ENCODE measurements at places on chromosomes 5 and 9. TPM values are rescaled to one million over a fixed set of nuclear protein-coding genes. Genes with fewer than 3 reads are reported as not detected.
A peak's percentile ranks its signal among the peaks of the same experiment; 100 is the strongest.

ORM1 gene
- total RNA-seq, result 397 TPM

CCL27 gene
- total RNA-seq, result not detected

TIMD4 gene
- total RNA-seq, result 0.28 TPM

FOXI1 gene
- not detected for total RNA-seq

ENHO gene
- 1.5 TPM for total RNA-seq

C5orf58 gene
- not detected for total RNA-seq

MBLAC2 gene
- 6.8 TPM for total RNA-seq

RASEF gene
- total RNA-seq, result 18.9 TPM

TMC1 gene
- total RNA-seq, result not detected

MORN5 gene
- total RNA-seq, result not detected

PCAT7 gene
- total RNA-seq, result 12.8 TPM

PNPLA7 gene
- 0.56 TPM for total RNA-seq

CTXN3 gene
- not detected for total RNA-seq

CDKN2B gene
- total RNA-seq, result 8.5 TPM

DNA sequence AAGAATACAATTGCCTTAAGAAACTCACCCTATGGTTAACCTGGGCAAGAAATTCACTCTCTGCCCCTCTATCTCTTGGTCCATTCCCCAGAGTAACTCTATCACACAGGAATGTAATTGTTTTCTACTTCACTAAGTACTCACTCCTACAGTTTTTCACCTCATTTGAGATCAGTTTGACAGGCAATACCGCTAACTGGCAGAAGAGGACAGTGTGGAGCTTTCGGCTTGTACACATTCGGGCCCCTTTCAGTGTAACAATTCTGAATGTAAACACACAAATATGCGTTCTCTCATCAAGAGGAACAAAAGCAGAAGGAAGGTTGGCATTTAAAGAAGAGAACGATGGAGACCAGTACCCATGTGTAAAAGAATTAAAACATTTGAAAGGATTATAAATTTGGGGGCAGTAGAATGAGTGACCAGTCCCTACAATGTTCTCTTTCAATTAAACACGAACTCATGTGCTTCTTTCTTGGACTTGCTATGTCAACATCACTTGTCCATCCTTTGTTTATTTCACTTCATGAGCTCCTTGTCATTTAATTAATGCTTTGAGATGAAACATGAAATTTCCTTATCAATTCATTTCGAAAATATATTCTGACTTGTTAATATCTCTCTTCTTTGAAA lies 188.5 kb upstream of the GRAMD2B start:
- no peak overlapping the region for H3K27ac ChIP-seq
- no peaks in the 10 kb centered on the region for H3K27me3 ChIP-seq
- no peaks in the 10 kb centered on the region for H3K36me3 ChIP-seq
- H3K4me3 ChIP-seq, result no peak overlapping the region
- DNase-seq, result peak; percentile 24

GRCh38 chr9:105281926-105282325 lies 37.5 kb downstream of the SLC44A1 start:
- peaks cover 6% of the 10 kb centered on the region for H3K4me1 ChIP-seq
- H3K4me3 ChIP-seq, result no peak overlapping the region
- no peak for DNase-seq

DNA sequence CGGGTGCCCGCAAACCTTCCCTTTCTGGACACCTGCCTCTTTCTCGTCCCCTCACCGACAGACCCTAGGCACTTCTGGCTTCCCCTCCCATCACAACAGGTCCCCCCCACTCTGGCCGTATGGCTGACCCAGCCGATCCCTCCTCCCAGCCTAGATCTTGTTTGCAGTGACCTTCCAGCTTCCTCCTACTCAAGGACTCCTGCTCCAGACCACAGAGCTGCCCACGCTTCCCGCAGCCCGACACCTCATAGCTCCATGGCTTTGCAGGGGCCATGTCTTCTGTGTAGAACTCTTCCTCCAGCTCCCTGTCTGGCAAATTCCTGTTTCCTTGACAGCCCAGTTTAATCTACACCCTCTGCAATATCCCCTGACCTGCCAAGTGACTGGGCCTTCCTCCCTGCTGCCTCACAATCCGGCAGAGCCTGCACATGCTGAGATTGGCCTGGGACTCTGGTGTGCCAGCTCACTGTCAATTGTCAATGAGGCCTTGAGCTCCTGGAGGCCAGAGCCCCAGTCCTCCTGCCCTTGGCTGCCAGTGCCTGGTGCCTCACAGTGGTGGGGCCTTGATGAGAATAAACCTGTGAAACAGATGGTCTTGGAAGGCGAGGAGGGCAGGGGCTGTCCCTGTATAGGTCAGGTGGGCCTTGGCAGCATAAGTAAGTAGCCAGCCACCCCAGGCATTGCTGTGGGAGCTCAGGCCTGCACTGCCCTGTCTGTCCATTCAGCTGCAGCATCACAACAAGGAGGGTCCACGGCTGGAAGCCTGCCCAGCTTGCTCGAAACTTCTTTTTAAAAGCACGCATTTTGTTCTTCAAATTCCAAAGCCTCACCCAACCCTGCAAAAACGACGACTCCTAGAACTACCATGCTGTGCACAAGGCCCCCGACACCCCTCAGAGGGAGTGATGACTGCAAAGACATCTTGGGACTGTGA lies 50.5 kb downstream of the GADD45G start:
- no peak overlapping the region for H3K27ac ChIP-seq
- no peak for DNase-seq
- no peaks in the 10 kb centered on the region for H3K4me1 ChIP-seq

GRCh38 chr5:177162379-177162778 lies 28.8 kb downstream of the NSD1 start:
- no peak for DNase-seq
- no peaks in the 10 kb centered on the region for H3K36me3 ChIP-seq
- no peak overlapping the region for H3K27ac ChIP-seq
- no peak overlapping the region for H3K4me3 ChIP-seq

GRCh38 chr9:134641990-134642384 lies 384 bp downstream of the COL5A1 start:
- H3K27me3 ChIP-seq, result no peaks in the 10 kb centered on the region
- H3K4me1 ChIP-seq, result peaks cover 40% of the 10 kb centered on the region
- H3K4me3 ChIP-seq, result peak overlapping the region; percentile 80
- peak; percentile 40 for DNase-seq

- H3K27ac ChIP-seq, result no peak overlapping the region
- H3K36me3 ChIP-seq, result no peaks in the 10 kb centered on the region
- no peak for DNase-seq
- H3K4me3 ChIP-seq, result no peak overlapping the region
- no peaks in the 10 kb centered on the region for H3K4me1 ChIP-seq
- no peaks in the 10 kb centered on the region for H3K27me3 ChIP-seq
Observed at GRCh38 chr9:75176037-75176436, 87.7 kb downstream of the OSTF1 start.

DNA sequence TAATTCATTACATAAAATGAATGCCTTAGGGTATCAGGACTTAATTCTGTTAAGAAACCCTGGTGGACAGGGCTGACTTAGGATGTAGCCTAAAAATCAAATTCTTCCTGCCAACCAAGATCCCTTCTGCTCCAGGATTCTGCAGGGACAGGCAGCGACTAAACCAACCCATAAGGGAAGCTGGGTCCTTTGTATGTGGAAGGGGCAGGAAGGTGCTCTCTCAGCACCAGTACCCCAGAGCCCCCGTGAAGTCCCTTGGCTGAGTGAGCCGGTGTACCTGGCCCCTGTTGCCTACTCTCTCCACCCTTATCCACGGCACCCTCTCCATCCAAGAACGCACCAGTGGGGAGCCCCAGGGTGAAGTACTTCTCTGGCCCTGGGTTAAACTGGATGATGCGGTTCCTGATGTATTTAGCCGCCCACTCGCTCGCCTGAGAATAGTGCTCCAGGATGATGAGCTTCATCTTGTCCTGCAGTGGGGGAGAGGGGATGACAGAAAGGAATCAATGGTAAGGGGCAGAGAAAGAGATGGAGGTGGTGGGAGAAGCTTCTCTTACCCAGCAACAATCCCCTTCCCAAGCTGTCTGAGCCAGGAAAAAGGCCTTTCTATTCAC lies 1.1 kb downstream of the GNPDA1 start:
- H3K4me1 ChIP-seq, result no peaks in the 10 kb centered on the region
- H3K27ac ChIP-seq, result no peak overlapping the region
- no peak for DNase-seq
- H3K27me3 ChIP-seq, result no peaks in the 10 kb centered on the region

GRCh38 chr5:14851050-14851419 lies 20.5 kb downstream of the ANKH start:
- peak; percentile 48 for DNase-seq
- H3K36me3 ChIP-seq, result no peaks in the 10 kb centered on the region
- no peaks in the 10 kb centered on the region for H3K27me3 ChIP-seq
- peak overlapping the region; percentile 10 for H3K27ac ChIP-seq

GRCh38 chr5:178992291-178992895 lies 2.7 kb downstream of the GRM6 start:
- no peak for DNase-seq
- H3K36me3 ChIP-seq, result no peaks in the 10 kb centered on the region
- no peak overlapping the region for H3K4me3 ChIP-seq
- peaks cover 35% of the 10 kb centered on the region for H3K27me3 ChIP-seq
- no peaks in the 10 kb centered on the region for H3K4me1 ChIP-seq
- no peak overlapping the region for H3K27ac ChIP-seq

DNA sequence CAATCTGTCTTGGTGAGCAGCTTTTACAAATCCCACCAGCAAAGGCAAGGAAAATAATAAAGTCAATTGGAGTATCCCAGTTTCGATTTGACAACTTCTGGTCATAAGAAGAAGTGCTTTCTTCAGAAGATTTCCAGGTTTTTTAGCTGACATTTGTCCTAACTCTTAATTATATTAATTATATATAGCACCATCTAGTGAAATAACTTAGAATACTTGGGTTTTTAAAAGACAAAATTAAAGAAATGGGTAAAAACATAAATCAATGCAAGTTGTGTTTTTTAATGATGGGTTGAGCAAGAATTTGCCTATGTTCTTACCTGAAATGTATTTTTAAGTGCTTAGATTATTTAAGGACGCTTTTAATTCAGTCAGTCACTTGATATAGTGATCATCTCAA lies 421.8 kb downstream of the ACTL7B start:
- no peak overlapping the region for H3K27ac ChIP-seq
- H3K4me3 ChIP-seq, result no peak overlapping the region
- no peaks in the 10 kb centered on the region for H3K4me1 ChIP-seq
- no peaks in the 10 kb centered on the region for H3K36me3 ChIP-seq
- H3K27me3 ChIP-seq, result no peaks in the 10 kb centered on the region

GRCh38 chr9:122572456-122572855 lies 10.7 kb downstream of the OR1L8 start:
- no peaks in the 10 kb centered on the region for H3K4me1 ChIP-seq
- no peaks in the 10 kb centered on the region for H3K27me3 ChIP-seq
- no peak overlapping the region for H3K27ac ChIP-seq
- DNase-seq, result no peak
- H3K36me3 ChIP-seq, result no peaks in the 10 kb centered on the region

GRCh38 chr5:38724301-38725030 lies 121.3 kb upstream of the OSMR start:
- H3K27ac ChIP-seq, result no peak overlapping the region
- DNase-seq, result no peak
- H3K4me1 ChIP-seq, result no peaks in the 10 kb centered on the region
- no peak overlapping the region for H3K4me3 ChIP-seq

DNA sequence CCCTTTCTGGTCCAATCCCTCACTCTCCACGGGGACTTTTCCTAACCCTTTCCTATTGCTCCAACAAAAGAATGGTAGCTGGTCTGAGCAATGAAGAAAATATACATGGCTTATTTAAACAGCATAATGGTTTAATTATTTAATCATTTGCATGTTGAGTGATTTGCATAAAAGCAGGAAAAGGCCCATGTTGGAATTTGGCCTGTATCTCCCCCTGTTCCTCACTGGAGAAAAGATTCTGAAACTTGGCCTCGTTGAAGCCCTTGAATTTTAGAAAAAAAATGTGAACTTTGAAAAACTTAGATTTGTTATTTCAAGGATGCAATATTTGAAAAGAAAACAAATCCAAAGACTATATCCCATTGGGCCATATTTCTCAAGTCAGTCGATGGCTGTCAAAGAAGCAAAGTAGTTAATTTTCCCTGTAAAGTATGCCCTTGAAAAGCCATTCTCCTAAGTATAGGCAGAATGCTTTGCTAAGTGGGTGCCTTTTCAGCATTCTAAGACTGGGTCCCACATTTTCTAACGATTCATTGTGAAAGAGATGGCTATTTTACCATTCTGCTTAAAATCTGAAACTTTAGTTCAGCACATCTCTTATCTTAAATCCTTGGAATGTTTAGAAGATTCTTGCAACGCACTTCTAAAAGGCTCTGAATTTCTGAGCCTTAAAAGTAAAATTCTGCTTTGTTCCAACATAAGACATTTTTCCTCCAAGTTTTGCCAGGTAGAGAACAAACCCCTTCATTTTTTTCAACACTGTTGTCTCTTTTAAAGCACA lies 428.8 kb downstream of the ARHGEF28 start:
- H3K4me3 ChIP-seq, result no peak overlapping the region
- H3K27me3 ChIP-seq, result no peaks in the 10 kb centered on the region
- H3K27ac ChIP-seq, result peak overlapping the region; percentile 2
- H3K4me1 ChIP-seq, result peaks cover 3% of the 10 kb centered on the region
- H3K36me3 ChIP-seq, result no peaks in the 10 kb centered on the region

- H3K36me3 ChIP-seq, result no peaks in the 10 kb centered on the region
- peaks cover 30% of the 10 kb centered on the region for H3K4me1 ChIP-seq
- no peaks in the 10 kb centered on the region for H3K27me3 ChIP-seq
- no peak overlapping the region for H3K27ac ChIP-seq
- no peak overlapping the region for H3K4me3 ChIP-seq
- DNase-seq, result peak; percentile 59
Observed at GRCh38 chr9:121634329-121635261, 16.8 kb upstream of the DAB2IP start.

DNA sequence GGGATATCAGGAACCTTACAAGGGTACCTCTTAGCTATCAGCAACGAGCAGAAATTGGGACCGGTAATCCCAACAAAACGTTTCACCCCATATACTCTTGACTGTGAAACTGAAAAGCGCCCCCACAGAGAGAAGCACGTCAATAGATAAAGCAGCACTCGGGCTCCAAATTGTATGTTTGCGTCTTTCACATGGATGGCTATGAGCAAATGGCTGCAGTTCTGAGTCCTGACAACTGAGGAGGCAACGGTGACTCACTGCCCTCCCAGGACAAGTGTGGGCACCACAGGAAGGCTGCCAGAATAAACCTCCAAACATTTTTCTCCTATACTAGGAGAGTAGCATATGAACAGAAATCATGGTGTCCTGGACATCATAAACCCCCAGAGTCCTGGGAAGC lies 36.6 kb downstream of the SEMA4D start:
- no peak for DNase-seq
- H3K27ac ChIP-seq, result no peak overlapping the region
- no peak overlapping the region for H3K4me3 ChIP-seq
- H3K4me1 ChIP-seq, result no peaks in the 10 kb centered on the region

DNA sequence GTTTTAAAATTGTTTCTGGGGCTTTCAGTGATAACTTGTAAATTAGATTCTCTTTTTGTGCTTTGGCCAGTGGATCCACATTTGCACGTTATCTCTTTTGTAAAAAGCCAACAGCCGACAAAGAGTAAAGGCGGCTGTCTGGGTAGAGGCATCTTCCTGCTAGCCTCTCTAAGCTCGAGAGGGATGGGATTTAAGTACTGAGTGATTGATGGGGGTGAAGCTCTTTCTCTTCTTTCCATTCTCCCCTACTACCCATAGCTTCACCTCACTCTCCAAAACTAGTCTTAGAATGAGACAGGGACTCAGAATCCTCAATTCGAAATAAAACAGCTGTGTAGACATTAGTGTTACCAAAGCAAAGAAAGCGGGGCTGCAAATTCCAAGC lies 3.4 kb downstream of the PBX3 start:
- H3K36me3 ChIP-seq, result no peaks in the 10 kb centered on the region

- no peak overlapping the region for H3K27ac ChIP-seq
- H3K4me3 ChIP-seq, result no peak overlapping the region
- no peaks in the 10 kb centered on the region for H3K27me3 ChIP-seq
- peaks cover 4% of the 10 kb centered on the region for H3K4me1 ChIP-seq
- no peak for DNase-seq
Observed at GRCh38 chr5:159220206-159220605, 10.9 kb upstream of the RNF145 start.

All from hepatocyte (in vitro differentiated cells).